LHCN-M2 (cell line): ENCODE measurements at places on chromosomes 7 and 10. TPM values are rescaled to one million over a fixed set of nuclear protein-coding genes. Genes with fewer than 3 reads are reported as not detected.

Gene FAM131B
- total RNA-seq, result 1.1 and 1.5 TPM in 2 replicates

GRCh38 chr10:58300676-58301075 is 31.7 kb downstream of the CISD1 start:
- no peak for DNase-seq

- DNase-seq, result peak; percentile 55
These were observed 45.2 kb upstream of the TMEM213 start for GRCh38 chr7:138752518-138753149.

DNA sequence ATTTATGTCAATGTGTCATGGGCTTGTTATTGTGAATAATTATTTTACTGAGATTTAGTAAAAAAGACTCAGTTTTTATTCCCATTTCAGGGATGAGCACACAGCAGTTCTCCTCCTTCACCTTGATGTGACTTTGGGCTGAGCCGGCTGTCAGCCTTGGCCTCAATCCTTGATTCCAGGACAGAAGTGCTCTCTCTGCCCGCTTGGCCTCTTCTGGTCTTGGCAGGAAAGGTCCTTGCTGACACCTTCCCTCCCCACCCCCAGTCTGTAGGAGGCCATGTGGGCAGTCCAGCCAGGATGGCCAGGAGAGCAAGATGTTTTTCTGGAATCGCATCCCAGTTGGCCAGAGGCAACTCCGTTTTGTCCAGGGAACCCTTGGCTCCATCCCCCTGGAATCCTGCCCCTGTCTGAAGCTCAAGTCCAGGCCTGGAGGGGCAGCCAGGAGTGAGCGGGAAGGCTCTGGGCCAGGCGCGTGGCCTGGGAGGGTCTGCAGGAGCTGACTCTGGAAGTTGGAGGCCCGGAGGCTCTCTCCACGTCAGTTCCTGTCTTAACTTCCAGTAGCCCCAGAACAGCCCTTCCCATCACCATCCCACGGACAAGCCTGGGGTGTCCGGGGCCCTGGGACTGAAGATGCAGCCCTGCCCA is 100.9 kb downstream of the PDGFA start:
- no peak for DNase-seq

- DNase-seq, result no peak
These were observed 57.1 kb downstream of the ZNF467 start for GRCh38 chr7:149716007-149716931.
